Colonic mucosa (tissue), 4 donors: ENCODE measurements at places on chromosomes 6 and 20.

GRCh38 chr20:48358176-48359054, 469.4 kb downstream of the PREX1 start:
- no peak overlapping the region for H3K27ac ChIP-seq
- no peak overlapping the region for H3K4me3 ChIP-seq
- H3K27me3 ChIP-seq = no peaks in the 10 kb centered on the region
- no peaks in the 10 kb centered on the region for H3K36me3 ChIP-seq
- H3K4me1 ChIP-seq = no peaks in the 10 kb centered on the region
- no peak for DNase-seq

- no peak for DNase-seq
- no peak overlapping the region for H3K4me3 ChIP-seq
- no peak overlapping the region for H3K27ac ChIP-seq
- H3K27me3 ChIP-seq = no peaks in the 10 kb centered on the region
These were observed 19.9 kb downstream of the TPD52L1 start for GRCh38 chr6:125173341-125174095.

GRCh38 chr20:38445381-38445796, 10.3 kb upstream of the SNHG17 start:
- DNase-seq = no peak
- no peaks in the 10 kb centered on the region for H3K27me3 ChIP-seq
- no peaks in the 10 kb centered on the region for H3K36me3 ChIP-seq
- no peaks in the 10 kb centered on the region for H3K4me1 ChIP-seq
- no peak overlapping the region for H3K4me3 ChIP-seq

GRCh38 chr6:144315226-144315980, 30.3 kb downstream of the UTRN start:
- H3K4me3 ChIP-seq = no peak overlapping the region
- no peak overlapping the region for H3K27ac ChIP-seq
- DNase-seq = no peak
- no peaks in the 10 kb centered on the region for H3K4me1 ChIP-seq

GRCh38 chr6:91782802-91783201, 1195.9 kb upstream of the MAP3K7 start:
- H3K27me3 ChIP-seq = no peaks in the 10 kb centered on the region
- no peak for DNase-seq
- H3K27ac ChIP-seq = no peak overlapping the region
- H3K4me3 ChIP-seq = no peak overlapping the region
- H3K36me3 ChIP-seq = no peaks in the 10 kb centered on the region

- no peaks in the 10 kb centered on the region for H3K27me3 ChIP-seq
- no peak overlapping the region for H3K4me3 ChIP-seq
- no peak for DNase-seq
- no peaks in the 10 kb centered on the region for H3K4me1 ChIP-seq
- no peak overlapping the region for H3K27ac ChIP-seq
- no peaks in the 10 kb centered on the region for H3K36me3 ChIP-seq
These were observed 550.3 kb upstream of the JARID2 start for GRCh38 chr6:14695579-14695978.

- H3K4me1 ChIP-seq = no peaks in the 10 kb centered on the region
- no peaks in the 10 kb centered on the region for H3K27me3 ChIP-seq
- no peaks in the 10 kb centered on the region for H3K36me3 ChIP-seq
- H3K27ac ChIP-seq = no peak overlapping the region
- H3K4me3 ChIP-seq = no peak overlapping the region
- no peak for DNase-seq
These were observed 58.4 kb downstream of the ANKEF1 start for GRCh38 chr20:10093087-10093591.

DNA sequence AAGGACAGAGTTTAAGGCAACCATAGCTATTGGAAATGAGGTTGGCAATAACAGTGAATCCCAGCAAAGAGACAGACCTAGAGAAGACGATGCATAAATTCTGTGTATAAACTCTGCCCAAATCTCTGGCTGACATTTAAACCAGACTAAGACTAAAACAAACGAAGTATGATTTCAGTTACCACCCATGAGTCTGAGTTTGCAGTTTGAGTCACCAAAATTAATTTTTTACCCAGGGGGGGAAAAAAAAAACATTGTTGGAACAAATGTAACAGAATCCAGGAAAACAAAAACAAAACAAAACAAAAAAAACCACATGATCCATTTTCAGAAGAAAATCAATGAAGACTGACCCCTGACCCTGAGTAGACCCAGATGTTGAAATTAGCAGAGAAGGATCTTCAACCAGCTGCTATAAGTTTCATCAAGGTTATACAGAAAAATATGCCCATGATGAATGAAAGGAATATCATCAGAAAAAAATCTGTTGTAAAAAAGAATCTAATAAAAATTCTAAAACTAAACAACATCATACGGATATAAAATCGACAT, 190.8 kb downstream of the GMDS start:
- no peaks in the 10 kb centered on the region for H3K27me3 ChIP-seq
- H3K36me3 ChIP-seq = no peaks in the 10 kb centered on the region
- no peak overlapping the region for H3K4me3 ChIP-seq

DNA sequence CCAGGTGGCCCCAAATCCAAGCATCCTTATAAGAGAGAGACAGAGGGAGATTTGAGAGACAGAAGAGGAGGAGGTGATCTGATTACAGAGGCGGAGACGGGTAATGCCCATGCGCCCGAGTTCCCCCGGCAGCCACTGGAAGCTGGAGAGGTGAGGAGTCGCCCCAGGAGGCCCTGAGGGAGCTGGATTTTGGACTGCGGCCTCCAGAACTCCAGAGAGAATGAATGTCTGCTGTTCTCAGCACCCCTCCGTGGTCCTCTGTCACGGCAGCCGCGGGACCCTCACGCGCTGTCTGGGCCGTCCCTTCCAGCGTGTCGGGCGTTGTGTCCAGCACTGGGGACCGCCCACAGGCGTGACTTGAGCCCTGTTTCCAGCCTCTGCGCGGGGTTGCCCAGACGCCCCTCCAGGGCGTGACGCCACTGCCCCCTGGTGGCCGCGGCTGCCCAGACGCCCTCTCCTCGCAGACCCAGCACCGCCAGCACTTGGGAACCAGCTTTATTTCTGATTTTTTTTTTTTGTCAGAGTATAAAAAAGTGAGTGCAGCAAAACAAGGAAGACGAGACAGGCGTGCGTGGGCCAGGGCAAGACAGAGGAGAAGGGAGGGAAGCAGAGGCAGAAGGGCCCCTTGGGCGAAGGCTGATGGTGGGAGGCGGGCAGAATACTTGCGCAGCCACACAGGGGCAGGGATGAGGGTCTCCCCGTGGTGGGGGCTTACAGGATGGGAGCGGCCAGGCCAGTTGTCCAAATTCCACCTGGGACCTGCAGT, 4.1 kb upstream of the ZNF512B start:
- H3K27ac ChIP-seq = no peak overlapping the region
- peaks cover 8% of the 10 kb centered on the region for H3K4me1 ChIP-seq
- H3K27me3 ChIP-seq = peaks cover 5% of the 10 kb centered on the region
- no peaks in the 10 kb centered on the region for H3K36me3 ChIP-seq
- DNase-seq = peak; percentile 90

DNA sequence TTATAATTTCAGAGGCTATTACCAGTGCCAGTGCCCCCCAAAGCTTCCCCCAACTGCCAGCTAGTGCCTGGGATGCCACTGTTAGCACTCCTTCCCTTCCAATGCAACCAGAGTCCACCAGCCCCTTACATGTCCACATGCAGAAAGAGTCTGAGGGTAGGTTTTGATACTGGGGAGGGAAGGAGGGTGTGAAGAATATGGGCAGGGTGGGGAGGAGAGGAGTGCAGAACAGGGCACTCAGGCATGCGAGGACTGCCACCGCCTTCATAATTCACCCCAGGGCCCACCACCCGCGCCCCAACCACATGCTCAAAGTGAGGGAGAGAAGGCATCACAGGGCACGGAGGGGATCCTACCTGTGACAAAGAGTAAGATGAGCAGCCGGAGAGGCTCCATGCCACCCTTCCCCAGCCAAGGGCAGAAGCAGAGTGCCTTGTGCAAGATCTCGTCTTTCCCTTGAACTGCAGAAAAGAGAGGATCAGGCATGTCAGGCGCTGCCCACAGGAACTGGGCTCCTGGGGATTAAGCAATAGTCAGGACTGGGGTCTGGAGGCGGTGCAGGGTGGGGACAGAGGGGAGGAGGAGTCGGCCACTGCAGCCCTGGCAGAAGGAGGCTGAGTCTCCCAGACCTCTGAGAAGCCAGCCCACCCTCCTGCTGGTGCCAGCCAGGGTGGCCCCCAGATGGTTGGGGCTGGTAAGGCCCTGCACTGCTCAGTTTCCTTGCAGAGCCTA, at the start of gene TREM2:
Gene TREM2, minus strand, starts transcription at position 430 of the 732 bp plus-strand sequence. Its CDS starts 34 bp downstream, at position 396.
- H3K4me3 ChIP-seq = no peak within 1 kb of the TSS
- no peaks in the 10 kb centered on the region for H3K36me3 ChIP-seq
- no peak for DNase-seq
- H3K4me1 ChIP-seq = no peaks in the 10 kb centered on the region
- no peak within 1 kb of the TSS for H3K27ac ChIP-seq
- H3K27me3 ChIP-seq = no peaks in the 10 kb centered on the region

DNA sequence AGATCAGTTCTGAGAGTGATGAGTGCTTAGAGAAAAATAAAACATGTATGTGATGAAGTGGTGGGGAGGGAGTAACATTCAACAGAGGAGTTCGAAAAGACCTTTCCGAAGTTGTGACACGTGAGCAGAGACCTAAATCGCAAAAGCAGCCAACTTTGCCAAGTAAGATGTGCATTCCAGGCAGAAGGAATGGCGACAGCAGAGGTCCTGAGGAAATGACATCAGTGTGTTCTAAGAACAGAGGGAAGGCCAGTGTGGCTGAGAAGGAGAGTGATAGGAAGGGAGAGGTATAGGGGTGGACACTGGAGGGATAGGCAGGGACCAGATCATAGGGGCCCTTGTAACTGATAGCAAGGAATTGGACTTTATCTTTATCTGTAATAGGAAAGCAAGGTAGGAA, 51.3 kb downstream of the ADAT2 start:
- DNase-seq = no peak
- no peak overlapping the region for H3K27ac ChIP-seq
- no peak overlapping the region for H3K4me3 ChIP-seq

DNA sequence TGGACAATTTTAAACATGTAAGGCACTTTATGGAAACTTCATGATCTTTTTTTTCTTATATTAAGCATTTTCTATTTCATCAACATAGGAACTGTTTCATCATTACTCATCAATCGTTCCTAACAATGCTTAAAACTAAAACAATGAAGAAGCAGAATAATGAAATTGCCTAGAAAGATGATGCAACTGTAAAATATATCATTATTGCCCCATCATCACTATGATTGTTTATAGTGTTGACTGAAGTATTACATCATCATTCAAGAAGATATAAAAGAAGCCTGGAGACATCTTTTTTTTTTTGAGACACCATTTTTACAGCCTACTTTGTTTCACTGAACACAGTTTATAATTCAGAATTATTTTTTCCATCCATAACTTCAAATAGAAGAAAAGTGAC, 147.2 kb downstream of the TRDN start:
- no peak overlapping the region for H3K4me3 ChIP-seq
- no peak overlapping the region for H3K27ac ChIP-seq
- no peak for DNase-seq
- no peaks in the 10 kb centered on the region for H3K27me3 ChIP-seq
- no peaks in the 10 kb centered on the region for H3K4me1 ChIP-seq
- H3K36me3 ChIP-seq = no peaks in the 10 kb centered on the region
